Stimulated activated CD8-positive, alpha-beta memory T cell treated with anti-CD3 and anti-CD28 coated beads, Interleukin-7, amount 100 ng/mL, for 24 hours (primary cell): ENCODE measurements at places on chromosomes 3 and 15.

GRCh38 chr3:118766306-118766669 is 268.4 kb downstream of the IGSF11 start:
- DNase-seq: no peak

- DNase-seq: no peak
Observed at GRCh38 chr15:36294359-36294758, 285.1 kb upstream of the CDIN1 start.

- no peak for DNase-seq
Observed at GRCh38 chr3:55650011-55650410, 162.9 kb upstream of the WNT5A start.

DNA sequence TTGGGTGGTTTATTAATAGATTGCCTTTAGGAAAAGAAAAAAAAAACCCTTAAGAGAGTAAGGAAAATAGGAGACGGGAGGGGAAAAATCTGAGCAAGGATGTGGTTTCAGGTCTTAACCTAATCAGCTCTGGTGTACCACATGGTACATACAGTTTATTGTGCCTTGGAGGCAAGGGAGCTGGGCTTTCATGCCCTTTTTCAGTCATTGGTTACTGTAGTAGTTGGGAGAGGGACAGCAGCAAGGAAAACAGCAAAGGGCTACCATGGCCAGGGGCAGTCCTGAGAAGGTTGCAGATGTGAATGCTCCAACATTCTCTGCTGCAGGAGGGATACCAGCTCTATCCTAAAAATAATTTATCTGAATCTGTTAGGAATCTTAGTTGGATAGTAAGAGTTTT is 5.9 kb downstream of the CMC1 start:
- no peak for DNase-seq

DNA sequence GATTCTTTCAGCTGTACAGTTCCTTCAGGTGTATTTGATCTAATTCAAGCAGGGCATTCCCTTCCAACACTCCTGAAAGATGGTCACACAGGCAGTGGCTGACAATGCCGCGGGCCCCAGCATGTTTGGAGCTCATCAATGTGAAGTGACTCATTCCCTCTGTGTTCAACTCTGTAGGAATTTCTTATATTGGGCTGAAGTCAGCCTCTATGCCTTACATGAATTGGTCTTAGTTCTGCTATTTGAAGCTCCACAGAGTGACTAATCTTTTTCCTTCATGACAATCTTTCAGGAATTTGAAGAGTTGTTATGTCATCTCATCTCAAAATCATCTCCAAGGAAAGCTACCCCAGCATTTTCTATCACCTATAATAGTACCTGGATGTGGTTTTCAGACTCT is 142.5 kb upstream of the C2CD4B start:
- DNase-seq: no peak

- no peak for DNase-seq
Observed at GRCh38 chr3:40397912-40398311, 10.9 kb downstream of the ENTPD3 start.

- peak; percentile 69 for DNase-seq
Observed at GRCh38 chr3:12967606-12968351, 105.5 kb downstream of the IQSEC1 start.

DNA sequence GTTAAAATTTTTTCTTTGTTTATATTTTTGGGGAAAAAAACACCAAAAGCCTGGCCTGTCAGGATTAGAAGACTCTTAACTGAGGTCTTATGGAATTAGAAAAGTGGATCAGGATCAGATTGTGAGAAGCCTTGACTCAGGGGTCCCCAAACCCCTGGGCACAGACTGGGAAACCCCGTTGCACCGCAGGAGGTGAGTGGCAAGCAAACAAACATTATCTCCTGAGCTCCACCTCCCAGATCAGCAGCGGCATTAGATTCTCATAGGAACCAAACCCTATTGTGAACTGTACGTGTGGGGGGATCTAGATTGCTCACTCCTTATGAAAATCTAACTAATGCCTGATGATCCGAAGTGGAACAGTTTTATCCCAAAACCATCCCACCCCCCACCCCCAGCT is 117.2 kb downstream of the TCF12 start:
- DNase-seq: no peak

DNA sequence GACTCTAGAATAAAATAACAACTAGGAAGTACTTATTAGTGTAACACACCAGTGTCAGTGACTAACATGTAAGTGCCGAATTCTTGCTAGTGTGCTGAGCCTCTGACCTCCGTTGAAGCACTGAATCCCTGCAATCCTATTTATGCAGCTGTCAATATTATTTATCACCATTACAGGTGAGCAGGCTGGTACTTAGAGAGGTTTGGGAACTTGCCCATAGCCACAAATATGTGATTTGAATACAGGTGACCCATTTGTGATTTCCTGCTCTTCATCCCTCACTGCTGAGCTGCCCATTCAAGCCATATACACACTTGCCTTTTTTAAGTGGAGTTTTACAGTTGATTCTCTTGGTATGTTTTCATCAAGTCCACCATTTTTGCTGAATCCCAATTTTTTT is 12.2 kb downstream of the EIF4E3 start:
- no peak for DNase-seq

DNA sequence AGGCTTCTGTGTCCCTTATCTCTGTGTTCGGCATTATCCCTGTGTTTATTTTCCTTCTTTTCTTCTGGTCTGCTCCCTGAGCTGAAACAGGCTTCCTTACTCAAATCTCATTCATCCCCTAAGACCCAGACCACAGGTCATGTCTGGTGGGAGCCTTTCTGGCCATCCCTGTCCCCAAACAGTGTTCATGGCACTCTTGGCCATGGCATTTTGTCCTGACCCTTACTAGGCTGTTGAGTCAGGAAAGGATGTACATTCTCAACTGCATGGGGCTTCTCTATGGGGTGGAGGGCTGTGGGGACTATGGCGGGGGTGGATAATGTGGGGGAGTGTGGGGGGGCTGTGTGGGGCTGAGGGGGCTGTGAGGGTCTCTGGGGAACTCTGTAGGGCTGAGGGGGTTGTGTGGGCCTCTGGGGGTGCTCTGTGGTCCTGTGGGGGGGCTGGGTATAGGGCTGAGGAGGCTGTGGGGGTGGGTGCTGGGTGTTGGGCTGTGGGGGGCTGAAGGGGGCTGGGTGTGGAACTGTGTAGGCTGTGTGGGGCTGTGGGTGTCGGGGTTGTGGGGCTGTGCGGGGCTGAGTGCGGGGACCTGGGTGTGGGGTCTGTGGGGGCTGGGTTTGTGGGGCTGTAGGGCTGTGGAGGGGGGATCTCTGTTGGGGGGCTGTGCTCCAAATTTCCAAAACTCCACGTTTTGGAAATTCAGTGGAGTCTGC is 64.3 kb downstream of the KLF13 start:
- no peak for DNase-seq

DNA sequence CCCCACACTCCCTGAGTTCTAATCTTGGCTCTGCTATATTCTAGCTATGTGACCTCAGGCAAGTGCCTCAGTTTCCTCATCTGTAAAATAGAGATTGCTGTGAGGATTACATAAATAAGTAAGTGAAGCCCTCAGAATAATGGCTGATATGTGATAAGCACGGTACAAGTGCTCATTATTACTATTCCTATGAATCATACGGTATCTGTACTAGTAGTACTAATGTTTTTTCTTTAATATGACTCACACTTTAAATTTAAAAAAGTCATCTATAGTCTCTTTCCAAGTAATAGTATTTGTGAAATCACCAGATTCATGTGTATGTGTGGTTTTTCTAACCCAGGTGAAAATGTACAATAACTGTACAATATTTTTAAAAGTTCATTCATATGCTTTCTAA is 58.7 kb downstream of the CLDN11 start:
- no peak for DNase-seq

GRCh38 chr3:137835096-137835495 is 71.0 kb downstream of the SOX14 start:
- DNase-seq: no peak

DNA sequence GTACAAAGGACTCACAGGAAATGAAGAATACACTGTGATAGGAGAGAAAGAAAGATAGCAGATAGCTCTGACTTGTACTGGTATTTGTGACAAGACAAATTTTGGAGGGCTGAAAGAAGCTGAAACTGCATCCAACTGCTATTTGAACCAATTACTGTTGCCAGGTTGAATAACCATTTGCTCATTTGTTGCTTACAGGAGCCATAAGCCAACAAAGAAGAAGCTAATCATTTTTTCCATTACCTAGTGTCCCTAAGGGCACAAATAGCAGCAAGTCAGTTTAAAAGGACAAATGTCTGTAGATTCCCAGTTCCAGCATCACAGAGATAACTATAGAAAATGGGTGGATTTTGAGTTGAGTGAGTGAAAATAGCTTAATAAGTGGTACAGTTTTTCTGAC is 376.9 kb upstream of the ARPP21 start:
- no peak for DNase-seq

DNA sequence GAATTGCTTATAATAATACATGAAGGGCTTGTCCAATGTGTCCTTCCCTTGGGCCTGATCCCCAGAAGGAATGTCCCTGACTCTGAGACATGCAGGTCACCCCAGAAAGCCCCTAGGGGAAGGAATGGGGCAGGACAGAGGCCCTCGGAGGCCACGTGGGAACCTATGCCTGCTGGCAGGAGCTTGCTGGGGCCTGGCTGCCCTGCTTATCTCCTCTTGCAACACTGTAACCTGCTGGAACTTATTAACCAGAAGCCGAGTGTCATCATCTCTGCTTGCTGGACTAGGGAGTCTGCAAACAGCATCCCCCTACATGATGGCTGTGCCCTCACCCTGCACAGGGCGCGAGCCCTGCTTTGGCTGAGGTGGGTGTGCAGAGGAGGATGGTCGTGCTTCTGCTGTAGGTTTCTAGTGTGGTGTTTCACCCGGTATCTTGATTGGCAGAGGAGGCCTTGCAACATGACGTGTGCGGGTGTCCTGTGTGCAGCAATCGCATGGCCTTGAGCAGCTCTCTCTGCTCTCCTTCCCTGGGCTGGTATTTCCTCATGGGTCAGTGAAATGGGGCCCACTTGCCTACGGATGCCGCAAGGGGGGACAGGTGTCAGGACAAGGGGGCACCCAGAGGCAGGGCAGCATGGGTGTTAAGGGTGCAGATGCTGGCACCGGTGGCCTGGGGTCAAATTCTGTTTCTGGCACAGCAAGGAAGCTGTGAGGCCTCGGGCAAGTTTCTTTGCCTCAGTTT is 5.0 kb downstream of the CHST13 start:
- no peak for DNase-seq

- no peak for DNase-seq
Observed at GRCh38 chr3:7766530-7766929, 735.1 kb upstream of the LMCD1 start.

GRCh38 chr15:88512078-88512477 is 34.4 kb downstream of the DET1 start:
- DNase-seq: no peak

DNA sequence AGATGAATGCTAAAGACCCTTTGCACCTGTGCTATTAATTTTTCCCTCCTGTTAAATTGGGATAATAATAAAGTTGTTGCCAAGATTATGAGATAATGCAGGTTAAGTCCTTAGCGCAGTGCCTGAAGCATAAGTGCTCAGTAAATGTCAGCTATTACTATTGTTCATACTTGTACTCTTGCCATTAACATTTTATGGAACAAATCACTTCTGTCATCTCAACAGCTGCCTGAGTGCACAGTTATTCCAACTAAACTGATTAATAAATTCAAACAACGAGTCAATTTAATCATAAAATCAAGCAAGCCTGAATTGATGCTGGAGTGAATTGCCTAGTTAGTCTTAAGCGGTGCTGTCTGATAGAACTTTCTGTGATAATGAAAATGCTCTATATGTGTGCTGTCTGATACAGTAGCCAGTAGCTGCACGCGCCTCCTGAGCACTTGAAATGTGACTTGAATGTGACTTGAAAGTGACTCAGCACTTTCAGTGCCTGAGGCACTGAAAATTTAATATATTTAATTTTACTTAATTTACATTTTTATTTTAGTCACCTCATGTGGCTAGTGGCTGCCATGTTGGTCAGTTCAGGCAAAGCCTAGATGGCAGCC is 198.7 kb upstream of the PFN2 start:
- DNase-seq: no peak

DNA sequence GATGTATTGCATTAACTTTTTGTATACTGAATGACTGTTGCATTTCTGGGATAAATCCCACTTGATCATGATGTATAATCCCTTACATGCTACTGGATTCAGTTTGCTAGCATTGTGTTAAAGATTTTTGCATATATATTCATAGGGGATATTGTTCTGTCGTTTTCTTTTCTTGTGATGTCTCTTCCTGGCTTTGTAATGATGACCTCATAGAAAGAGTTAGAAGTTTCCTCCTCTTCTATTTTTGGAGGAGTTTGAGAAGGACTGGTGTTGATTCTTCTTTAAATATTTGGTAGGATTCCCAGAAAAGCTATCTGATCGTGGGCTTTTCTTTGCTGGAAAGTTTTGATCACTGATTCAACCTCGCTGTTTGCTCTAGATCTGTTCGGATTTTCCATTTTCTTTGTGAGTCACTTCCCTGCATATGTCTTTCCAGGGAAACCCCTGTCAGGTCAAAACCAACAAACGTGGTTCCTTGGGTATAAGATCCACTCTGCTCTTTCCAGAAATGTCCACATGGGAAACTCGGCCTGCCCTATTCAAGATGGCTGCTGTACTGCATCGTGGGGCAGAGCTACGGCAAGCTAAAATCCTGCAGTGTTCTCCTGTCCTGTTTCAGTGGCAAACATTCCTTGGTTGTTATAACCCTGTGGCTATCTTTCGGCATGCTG is 120.4 kb downstream of the GABRG3 start:
- no peak for DNase-seq

DNA sequence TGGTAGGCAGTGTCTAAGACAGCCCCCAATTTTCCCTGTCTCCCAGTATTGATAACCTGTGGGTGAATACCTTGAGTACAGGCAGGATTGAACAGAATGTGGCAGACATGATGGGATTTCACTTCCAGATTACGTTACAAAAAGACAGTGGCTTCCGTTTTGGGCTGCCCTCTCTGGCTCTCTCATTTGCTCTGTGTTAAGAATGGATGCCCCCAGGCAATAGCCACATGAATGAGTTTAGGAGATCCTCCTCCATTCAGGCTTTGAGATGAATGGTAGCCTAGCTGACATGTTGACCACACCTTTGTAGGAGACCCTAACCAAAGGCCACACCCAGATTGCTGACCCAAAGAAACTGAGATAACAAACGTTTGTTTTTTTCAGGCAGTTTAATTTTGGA is 34.3 kb downstream of the UBXN7 start:
- DNase-seq: no peak

- DNase-seq: no peak
Observed at GRCh38 chr3:146732325-146732724, 127.2 kb upstream of the PLSCR5 start.

GRCh38 chr15:64896371-64897069 is 15.2 kb upstream of the ANKDD1A start:
- no peak for DNase-seq

GRCh38 chr3:126469479-126469878 is 6.2 kb downstream of the ZXDC start:
- DNase-seq: no peak

DNA sequence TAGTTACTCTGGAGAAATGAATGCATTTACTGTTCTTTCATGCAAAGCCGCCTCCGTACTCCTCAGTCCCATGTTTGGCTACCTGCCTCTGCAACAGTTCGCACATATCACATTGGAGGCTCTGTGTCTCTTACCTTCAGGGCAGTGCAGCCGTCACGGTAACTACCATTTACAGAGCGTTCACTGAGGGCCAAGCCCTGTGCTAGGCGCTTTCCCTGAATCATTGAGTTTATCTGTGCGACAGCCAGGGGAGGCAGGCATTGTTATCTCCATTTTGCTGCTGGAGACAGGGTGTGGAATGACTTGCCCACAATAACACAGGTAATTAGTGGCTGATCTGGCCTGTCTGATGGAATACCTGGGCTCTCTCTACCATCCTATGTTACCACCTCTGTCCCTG is 115.0 kb downstream of the THSD4 start:
- DNase-seq: no peak

- DNase-seq: peak; percentile 16
Observed at GRCh38 chr3:63912768-63913588, 795 bp upstream of the SCAANT1 start.
